ENCODE measurements at places on chromosomes 2 and 18.
A peak's percentile ranks its signal among the peaks of the same experiment; 100 is the strongest.

- no peak for DNase-seq
Measured at GRCh38 chr2:96088340-96089335, 27.7 kb downstream of the ADRA2B start.

- DNase-seq, result no peak
Measured at GRCh38 chr2:71852141-71852711, 295.4 kb downstream of the CYP26B1 start.

GRCh38 chr2:190879474-190880377 is 895 bp upstream of the GLS start:
- DNase-seq, result peak; percentile 6

DNA sequence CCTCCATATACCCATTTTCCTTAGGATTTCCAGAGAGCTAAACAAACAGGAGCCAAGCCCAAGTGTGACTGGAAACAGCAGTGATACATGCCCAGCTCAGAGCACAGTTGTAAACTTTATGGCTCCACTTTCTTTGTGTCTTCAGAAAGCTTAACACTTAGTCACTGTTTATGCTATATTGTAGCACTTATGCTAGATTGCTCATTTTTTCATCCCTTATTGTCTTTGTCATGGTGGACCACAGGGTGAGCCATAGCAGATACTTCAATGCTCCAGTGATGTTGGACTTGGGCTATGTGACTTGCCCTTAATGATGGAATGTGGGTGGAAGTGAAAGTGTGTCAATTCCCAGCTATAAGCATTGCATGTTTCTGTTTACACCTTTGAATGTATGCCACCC is 401.6 kb downstream of the METTL4 start:
- DNase-seq, result no peak

DNA sequence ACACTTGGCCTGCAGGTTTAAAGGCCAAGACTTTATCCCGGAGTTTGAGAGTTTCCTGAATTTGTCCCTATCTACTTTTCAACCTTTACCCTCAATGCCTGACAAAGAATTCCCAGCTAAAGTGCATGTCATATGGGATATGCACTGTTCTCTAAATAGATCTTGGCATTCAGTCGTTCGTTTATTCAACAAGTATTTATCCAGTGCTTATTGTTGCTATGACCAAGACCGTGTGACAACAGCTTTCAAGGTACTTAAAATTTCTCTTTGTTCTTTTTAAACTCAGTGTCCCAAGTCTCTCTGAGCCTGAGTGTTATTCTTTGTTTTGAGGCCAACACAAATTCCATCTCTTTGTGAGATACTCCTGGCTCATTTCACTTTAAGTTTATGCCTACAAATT is 133.4 kb downstream of the RGPD3 start:
- DNase-seq, result no peak

DNA sequence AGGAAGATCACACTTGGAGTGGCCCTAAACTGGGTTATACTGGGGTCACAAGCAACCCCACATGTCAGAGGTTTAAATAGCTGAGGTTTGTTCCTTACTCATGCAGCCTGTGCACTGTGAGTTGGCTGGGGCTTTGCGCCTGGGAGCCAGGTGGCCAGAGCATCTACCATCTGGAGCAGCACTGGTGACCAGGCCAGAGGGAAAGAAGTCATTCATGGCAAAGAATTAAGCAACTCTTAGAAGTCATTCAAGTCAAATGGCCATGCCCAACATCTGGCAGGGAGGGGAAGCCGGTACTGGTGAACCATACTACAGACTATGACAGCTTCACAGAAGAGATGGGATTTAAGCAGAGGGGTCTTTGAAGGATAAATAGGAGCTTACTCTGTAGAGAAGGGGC is 90.7 kb downstream of the POLR1A start:
- no peak for DNase-seq

DNA sequence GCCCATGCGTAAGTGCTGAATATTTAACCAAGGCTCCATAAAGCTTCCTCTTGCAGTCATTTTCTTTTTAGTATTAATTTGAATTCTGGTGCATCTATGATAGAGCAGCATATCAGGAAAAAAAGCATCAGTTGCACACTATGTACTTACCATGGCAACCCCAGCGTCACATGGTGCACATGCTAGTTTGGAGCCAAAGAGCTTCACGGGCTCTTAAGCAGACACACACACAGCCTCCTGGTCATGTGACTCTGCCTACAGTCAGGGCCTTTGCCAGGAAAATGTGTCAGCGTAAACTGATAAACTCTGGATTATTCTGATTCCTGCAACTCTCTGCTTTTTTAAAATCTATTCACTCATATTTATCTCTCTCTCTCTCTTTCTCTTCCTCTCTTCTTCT is 30.2 kb downstream of the NYAP2 start:
- DNase-seq, result no peak

DNA sequence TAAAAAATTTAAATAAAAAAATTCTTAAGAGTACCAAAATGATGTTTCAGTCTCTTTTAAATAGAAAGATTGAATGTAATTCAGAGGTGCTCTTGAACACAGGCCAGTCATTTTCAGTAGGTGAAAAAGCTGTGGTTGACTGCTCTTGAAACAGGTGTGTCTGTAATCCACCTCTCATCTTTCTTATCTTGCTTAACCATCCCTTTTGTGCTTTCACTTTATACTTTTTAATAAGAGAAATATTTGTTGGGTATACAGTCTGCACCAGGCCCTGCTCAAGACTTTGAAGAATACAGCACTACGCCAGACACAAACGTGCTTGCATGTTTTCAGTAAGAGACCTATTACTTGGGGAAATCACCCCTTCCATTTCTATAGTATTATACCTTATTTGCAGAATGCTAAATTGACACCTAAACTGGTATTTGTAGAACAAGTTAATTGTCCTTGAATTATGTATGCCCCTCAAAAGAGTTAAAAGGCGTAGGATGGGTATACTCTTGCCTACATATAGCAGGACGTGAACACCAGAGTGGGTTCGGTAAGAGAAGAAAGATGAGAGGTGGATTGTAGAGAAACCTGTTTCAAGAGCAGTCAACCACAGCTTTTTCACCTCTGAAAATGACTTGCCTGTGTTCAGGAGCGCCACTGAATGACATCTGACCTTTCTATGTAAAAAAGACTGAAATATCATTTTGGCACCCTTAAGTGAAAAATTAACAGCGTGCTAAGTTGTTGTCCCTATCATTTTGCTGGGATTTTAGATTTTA is 4.0 kb upstream of the RTN4 start:
- DNase-seq, result no peak

DNA sequence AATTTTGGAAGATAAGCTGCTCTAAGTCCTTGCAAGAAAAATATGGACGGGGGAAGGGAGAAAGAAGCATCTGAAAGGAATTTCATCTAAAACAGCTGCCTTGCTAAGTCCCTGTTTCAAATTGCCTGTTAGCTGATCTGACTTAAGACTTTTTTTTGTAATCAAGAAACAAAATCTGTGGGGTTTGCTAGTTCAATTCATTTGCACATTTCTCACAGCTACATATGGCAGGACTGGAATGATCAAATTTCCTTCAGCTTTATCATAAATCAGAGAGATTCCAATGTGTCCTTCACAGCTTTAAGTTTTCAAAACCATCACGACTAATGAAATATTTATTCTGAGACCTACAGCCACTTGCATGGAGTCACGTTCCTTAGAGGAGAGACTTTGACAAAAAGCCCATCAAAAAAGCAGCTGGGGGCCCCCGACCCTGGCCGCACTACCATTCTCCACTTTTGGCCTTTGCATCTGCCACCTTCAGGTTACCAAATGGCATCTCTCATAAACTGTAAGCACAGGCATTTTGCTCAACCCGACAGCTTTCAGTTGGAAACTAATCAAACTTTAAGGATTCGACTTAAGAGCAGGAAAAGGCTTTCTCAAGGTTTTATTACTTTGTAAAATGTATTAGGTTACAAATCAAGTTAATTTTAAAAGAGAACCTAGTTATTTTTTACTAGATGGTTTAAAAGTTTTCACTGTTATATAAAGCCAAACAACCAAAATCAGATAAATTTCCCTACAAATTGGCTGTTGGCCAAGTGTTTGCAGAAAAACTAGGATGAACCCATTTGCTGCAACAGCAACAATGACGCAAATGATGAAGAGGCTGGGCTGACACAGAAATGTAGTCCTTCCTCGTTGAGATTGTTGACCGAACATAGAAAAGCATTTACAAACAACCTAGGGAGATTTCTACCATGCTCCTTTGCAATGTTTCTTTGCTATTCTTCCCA is 100.4 kb upstream of the RND3 start:
- DNase-seq, result no peak

DNA sequence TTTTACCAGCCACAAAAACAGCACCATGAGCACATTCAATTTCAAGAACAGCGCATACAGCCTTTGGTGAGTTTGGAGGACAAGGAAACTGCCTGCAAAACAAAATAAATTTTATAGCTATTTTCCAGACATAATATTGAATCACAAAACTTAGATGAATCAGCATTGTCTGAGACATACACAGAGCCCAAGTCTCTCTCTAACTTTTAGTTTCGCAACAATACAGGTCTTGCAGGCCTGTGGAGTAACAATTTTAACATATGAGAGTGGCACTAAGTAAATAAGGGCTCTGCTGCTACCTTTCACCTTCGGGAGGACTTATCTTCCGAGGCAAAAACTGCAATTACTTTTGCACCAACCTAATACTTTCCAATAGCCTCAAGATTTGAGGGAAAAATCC is 56.1 kb upstream of the PEX13 start:
- DNase-seq, result no peak

GRCh38 chr2:53424902-53425301 is 342.7 kb upstream of the CHAC2 start:
- DNase-seq, result no peak

DNA sequence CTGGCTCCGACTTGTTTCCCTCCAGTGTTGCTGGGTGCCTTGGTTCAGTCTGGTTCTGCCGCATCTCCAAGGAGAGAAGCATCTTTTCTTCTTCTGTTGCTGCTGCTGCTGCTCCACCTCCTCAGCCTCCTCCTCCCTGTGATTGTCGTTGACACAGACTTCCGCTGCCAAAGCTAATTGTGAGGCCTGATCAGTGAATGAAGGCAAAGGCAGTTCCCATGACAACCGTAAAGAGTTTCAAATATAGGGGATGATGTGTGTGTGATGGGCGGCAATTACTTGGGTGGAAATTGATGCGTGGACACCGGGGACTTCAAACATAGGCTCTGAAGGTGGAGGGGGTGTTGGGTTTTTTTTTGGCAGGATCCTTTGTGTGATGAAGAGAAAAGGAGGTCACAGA is 13.7 kb downstream of the TET3 start:
- DNase-seq, result no peak

- DNase-seq, result no peak
Measured at GRCh38 chr18:23920054-23920453, 94.5 kb upstream of the TTC39C start.

DNA sequence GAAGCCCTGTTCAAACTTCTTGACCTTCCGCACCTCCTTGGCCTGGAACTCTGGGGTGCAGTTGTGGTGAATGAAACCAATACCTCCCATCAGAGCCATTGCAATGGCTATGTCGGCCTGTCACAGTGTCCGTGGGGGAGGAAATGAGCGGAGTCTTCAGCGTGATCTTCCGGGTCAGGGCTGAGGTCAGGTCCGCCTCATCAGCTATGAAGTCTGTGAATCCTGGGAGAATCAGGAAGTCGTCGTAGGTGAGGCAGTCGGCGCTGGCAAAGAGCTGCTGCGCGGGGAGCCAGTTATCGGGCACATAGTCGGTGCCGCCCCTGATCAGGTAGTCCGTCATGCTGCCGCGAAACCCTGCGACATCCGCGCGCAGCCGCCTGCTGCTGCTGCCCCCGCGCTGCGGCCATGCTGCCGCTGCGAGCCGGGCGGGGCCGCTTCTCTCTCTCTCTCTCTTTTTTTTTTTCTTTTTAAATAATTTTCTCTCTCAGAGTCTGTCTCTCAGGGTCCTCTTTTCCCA is 154.1 kb upstream of the ZSWIM2 start:
- DNase-seq, result no peak

- no peak for DNase-seq
Measured at GRCh38 chr2:158513841-158514240, 57.1 kb downstream of the PKP4 start.

DNA sequence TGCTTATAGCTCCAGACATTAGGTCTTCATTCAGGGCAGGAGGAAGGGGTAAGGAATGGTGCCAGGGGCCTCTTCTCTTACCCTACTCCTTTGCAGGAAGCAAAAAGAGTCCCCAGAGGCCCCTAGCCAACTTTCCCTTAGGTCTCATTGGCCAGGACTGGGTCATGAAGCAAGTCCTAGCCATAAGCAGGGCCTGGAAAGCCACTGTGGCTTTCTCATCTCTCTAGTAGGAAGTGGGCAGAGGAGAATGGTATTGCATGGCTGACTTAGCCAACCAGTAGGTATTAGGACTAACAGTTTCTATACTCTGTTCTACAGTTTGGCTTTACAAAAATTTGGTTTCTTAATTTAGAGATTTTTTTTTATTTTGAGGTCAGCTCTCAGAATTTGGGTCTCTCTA is 4.8 kb downstream of the FAM228A start:
- DNase-seq, result no peak

DNA sequence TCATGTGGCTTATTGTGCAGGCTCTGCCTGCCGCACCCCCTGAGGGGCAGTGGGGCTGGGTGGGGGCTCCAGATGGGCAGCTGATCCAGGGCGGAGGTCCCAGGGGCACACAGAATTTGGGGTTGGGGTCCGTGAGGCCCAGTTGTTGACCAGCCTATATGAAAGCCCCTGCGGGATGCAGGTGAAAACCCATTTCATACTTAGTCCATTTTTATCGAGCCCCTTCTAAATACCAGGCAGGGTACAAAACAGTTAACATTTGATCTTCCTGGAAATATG is 30.6 kb downstream of the MYO7B start:
- no peak for DNase-seq

GRCh38 chr2:152571048-152571766 is 146.1 kb downstream of the PRPF40A start:
- no peak for DNase-seq

GRCh38 chr2:20291846-20292408 is 58.7 kb downstream of the PUM2 start:
- no peak for DNase-seq

DNA sequence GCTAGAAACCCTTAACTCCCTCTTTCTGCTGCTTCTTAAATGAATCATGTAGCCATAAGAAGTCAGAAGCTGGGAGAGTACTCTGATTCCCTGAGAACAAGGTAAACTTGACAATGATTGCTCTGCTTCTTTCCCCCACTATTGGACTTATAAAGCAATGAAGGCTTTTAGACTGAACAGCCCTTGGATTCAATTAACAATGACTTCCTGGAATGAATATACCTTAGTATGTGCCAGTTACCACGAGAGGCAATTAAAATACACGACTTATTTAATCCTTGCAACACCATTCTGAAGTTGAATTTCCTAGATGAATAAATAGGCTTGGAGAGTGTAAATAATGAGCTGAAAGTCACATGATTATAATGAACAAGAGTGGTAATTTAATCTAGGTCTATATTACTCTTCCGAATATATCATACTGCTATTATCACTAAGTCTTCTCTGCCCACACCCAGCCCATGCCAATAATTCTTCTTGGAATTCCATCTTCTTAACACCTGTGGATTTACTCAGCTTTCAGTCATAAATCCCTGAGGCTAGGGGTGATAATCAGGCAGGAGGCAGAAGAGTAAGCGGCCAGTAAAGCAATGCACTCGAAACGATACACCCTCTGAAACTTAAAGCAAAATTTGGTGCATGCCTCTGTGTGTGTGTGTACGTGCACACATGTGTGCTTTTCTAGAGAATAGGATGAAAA is 170.2 kb downstream of the ATAD2B start:
- DNase-seq, result no peak
